ENCODE measurements at places on chromosomes 11 and 22.

GRCh38 chr11:22193348-22194051, 615 bp downstream of the ANO5 start:
- DNase-seq: no peak

GRCh38 chr22:29758959-29759358, 7.8 kb downstream of the ZMAT5 start:
- no peak for DNase-seq

DNA sequence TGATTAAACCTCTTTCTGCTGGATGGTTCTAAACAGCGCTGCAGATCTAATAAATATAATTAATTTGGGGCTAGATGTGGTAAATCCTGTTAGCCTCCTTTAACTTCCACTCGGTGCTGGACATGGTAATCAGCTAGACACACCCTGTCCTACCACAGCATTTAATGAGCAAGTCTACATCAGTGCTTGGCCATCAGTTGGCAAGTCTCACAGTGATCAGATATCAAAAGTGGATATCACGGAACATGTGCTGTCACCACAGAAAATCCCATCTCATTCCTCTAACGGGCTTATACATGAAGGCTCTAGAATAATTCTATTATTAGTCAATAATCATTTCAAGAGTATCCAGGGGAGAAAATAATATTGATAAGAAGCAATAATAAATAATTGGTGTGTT, 5.6 kb upstream of the USP28 start:
- DNase-seq: no peak

DNA sequence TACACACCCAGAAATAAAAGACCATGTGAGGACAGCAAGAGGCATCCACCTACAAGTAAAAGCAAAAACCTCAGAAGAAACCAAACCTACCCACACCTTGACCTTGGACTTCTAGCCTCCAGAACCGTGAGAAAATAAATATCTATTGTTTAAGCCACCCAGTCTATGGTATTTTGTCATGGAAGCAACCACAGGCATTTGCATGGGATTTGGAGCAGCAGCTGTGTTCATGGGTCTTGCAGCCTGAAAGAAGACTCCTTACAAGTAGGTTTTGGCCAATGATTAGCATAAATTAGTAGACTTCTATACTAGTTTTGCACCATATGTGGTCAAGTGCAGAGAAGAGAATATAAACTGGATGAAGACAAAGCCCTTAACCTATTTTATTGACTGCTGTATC, 27.9 kb downstream of the FSHB start:
- DNase-seq: no peak

DNA sequence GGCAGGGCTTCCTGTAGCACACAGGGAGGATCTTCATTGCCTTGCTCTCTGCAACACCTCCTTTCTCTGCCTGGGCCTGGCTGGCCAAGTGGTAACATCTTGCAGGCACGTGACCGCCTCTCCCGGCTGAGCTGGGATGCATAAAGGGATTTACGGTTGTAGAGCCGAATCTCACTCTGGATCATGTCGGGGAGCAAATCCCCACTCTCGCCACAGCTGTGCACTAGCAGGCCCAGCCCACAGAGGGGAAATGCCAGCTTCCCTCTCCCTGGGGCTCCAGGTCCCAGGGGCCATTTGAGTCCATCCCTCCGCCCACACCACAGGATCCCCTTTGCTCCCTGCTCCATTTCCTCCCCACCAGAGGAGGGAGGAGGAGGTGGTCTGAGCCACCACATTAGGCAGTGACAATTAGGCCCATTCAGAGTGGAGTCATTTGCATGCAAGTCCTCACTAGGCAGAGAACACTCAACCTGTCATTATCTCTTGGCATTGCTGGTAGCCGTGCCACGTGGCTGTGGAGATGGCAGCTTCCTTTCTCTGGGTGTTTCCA, 196.7 kb downstream of the DSCAML1 start:
- DNase-seq: no peak

GRCh38 chr11:132671851-132672370, 860.4 kb downstream of the OPCML start:
- DNase-seq: no peak

DNA sequence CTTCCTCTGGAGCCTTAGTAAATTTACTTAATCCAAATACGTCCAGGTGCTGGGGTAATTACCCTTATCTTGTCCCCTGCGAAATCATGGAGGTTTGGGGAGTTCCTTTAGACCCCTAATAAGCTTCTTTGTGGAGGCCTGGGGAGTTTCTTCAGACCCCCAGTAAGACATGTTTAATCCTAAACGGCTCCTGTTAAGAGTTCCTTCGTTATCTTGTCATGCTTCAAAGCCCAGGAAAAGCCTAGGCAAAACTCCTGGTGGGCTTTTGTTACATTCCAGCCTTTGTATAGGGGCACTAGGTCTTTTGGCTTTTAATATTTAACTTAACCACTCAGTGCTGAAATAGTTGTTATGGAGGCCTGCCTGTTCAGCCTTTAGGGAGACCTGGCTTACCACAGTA, 18.1 kb upstream of the PAMR1 start:
- no peak for DNase-seq
